NCI-H1694 (cell line): ENCODE measurements at places on chromosomes 2 and 18.

GRCh38 chr2:188580738-188581137 is 289.1 kb downstream of the GULP1 start:
- DNase-seq: no peak

GRCh38 chr2:229901819-229902218 is 20.0 kb downstream of the TRIP12 start:
- no peak for DNase-seq

DNA sequence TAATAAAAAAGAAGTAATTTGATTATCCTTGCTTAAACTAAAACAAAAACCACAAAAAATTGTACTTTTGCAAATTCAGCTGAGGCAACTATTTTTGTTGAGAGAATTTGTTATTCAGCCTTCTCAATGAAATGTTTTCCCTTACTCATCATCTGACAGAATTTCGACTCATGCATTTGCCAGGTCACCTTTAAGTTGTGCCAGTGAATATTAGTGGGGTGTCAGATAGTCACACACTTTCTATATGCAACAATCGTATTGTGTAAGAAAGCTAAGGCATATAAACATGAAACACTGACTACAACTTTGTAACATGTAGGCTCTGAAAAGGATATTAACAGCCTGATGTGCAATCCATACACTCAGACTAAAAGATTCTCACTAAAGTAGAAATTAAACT is 1653.1 kb upstream of the SLC39A10 start:
- no peak for DNase-seq

GRCh38 chr2:175195012-175195411 is 13.5 kb upstream of the ATP5MC3 start:
- DNase-seq: no peak

DNA sequence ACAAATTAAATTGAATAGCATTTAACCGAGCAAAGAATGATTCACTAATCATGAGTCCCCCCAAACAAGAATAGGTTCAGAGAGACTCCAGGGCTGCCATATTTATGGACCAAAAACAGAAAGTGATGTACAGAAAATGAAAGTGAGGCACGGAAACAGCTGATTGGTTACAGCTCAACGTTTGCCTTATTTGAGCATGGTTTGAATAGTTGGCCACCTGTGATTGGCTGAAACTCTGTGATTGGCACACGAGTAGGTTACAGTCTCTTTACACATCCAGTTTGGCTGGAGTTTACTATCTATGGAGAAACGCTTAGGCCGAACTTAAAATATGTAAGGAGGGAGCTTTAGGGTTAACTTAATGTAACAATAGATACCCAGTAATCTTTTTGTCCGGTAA is 27.0 kb upstream of the DPYSL5 start:
- DNase-seq: no peak

GRCh38 chr2:97761192-97761591 is 47.8 kb downstream of the ZAP70 start:
- DNase-seq: no peak

DNA sequence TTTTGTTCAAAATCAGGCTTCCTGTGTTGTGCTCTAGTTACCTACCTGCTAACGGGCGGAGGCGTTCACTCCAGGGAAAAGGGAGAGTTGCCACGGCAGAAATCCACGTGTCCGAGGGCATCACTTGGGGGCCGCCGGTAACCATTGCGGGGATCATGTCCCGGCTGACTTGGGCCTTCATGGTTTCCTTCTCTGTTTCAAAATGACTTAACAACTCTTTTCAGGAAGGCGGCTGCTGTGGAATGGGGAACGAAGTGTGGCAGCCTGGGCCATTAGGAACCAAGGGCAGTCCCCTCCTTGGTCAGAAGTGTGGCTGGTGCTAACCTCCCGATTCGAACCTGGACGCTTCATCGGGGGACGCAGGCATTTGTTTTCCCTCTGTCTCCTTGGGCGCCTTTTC is 56.8 kb downstream of the INPP5D start:
- no peak for DNase-seq

GRCh38 chr2:214881647-214882202 is 72.2 kb upstream of the BARD1 start:
- no peak for DNase-seq

DNA sequence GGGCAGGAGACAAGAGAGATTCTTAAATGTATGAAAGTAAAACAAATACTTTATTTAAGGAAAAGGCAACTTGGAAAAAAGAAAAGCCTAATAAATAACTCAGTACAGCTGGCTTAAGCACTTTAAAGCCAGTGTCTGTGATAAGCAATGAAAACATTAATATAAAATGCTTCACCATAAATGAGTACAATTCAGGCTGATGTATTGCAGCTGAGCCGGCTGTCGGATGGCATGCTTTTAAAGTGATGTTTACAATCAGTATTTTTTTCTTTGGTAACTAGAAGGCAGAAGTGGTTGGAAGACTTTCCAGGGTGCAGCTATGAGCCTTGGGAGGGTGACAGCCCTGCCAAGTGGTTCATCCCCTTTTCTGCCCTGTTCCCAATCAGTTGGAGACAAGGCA is 58.7 kb upstream of the CELF4 start:
- DNase-seq: no peak

GRCh38 chr2:70907130-70908057 is 28.3 kb upstream of the ATP6V1B1 start:
- no peak for DNase-seq

DNA sequence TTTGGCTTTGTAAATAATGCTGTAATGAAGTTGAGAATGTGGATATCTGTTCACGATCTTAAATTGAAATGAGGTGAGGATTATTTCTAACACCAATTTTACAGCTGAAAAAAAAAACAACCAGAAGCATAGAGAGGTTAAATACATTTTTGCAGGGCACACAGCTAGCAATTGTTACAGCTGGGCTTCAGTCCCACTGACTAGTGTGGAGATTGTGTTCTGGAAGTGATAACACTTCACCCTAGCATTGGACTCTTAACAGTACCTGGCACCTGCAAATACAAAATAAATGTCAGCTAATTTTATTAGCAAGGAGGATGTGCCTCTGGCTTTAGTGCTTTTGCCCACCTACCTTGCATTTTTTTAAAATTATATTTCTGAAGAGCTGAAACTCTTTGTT is 28.8 kb downstream of the CAVIN2 start:
- no peak for DNase-seq

DNA sequence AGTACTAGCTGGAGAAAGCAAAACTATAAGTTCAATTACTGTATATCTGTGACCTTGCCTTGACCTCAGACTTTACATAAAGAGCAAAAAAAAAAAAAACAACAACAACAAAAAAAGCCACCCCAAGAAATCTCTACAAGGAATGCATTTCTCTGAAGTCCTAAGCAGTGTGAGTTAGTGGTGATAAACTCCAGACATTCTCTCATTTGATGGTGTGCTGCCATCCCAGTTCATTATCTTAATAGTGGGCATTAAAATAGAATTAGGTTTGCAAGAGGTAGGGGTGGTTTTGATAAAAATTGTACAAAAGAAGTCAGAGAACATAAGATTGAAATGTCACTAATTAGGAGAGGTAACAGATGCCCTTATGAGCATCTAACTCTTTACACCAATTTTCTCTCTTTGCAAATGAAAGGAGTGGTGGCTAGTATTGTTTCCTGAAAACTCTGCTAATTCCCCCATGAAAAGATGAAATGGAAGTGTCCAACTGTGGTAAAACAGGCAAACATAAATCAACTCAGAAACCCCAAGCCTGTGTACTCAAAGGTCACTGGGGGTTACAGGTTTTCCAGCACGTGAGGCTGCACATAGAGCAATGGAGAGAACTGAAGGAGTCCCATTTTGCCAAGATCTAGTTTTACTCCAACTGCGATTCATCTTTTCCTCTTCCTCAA is 131.9 kb downstream of the MEIS1 start:
- no peak for DNase-seq

- DNase-seq: no peak
Measured at GRCh38 chr2:226429476-226429875, 370.1 kb downstream of the IRS1 start.

DNA sequence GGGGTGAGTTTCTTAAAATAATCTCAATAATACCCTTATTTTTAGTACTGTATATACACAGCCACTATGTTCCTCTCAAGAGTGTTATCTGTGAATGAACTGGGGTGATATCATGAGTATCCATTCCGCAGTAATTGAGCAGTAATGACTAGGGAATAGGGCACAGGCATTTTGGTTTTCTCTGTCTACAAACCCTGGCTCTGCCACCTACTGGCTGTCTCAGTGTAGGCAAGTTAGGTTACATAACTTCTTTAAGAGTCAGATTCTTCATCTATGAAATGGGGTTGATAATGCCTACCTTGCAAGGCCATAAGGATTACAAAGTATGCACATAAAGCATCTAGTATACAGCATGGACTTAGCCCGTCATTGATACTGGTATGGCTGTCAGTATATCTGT is 555.8 kb downstream of the NRXN1 start:
- DNase-seq: no peak

- DNase-seq: no peak
Measured at GRCh38 chr2:118145207-118145606, 56.9 kb downstream of the INSIG2 start.

- DNase-seq: no peak
Measured at GRCh38 chr2:175832866-175833265, 169.2 kb downstream of the LNPK start.

DNA sequence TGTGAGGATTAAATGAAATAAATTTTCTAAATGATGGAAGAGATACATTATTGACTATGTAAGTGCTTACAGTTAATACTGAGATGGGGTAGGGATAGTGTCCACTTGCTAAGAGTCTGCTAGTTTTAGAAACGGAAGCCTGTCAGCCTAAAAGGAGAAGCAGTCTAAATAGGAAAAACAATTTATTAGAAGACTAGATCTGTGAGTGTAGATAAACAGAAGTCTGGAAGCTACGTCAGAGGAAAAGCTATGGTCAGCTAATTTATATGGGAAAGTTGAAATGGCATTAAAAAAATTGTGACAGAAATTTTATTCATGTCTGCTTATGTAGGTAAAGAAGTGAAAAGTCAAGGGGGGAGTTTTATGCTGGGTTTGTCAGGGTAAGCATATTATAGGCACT is 1338.4 kb upstream of the CHAC2 start:
- no peak for DNase-seq

DNA sequence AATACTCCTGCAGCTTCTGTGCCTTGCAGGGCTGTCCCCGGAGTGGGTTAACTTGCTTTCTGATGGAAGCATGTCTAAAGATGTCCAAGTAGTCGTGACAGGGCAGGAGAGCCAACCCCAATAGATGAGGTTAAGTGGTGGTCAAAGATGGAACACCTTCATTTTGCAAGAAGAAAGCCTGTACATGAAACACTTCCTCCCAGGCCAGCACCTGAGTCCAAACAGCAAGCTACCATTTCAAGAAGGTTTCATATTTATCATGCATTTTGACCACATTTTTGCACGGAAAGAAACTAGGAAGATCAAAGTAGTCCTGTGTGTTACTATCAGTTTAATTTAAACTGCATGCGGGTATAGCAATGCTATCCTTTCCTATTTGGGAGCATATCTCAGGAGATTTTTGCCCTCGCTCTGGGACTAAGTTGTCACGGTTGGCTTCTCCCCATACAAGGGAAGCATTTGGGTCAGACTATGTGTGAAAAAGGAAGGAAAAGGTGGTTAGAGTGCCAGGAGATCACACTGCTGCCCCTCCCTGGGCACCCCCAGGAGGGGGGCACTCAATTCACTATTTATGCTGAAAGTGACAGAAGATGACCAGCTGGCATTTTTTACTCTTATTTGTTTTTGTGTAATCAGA is 187.6 kb downstream of the ZNF521 start:
- no peak for DNase-seq

DNA sequence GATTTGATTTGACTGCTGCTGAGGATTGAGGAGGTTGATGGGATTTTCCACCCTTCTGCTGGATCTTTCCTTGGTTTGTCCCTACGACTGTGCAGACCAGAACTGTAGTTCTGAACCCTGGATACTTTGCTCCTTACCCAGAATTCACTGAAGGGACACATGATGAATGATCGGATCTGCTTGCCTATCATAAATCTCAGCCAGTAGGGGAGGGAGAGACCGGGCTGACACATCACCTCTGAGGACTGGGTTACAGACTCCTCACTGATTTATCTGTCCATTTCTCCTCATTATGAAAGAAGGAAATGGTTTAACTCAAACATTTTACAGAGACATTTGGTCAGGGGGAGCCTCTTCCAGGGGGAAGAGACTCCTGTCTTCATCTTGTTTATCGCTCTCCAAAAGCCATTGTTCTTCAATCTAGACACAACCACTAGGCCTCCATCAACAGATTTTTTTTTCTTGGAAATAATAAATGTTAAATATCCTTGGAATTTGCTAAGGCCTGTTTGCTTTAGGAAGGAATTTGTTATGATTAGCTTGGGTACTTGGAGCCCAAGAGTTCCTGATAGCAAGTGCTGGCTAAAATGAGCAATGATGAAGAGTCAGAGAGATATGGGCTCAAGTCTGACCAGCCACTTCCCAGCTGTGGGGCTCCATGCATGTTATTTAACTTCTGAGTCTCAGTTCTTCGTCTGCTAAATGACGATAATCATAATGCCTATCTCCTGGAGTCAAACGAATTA is 925.5 kb downstream of the SLC4A3 start:
- DNase-seq: no peak

GRCh38 chr2:169815849-169816248 is 8.9 kb downstream of the METTL5 start:
- no peak for DNase-seq

- no peak for DNase-seq
Measured at GRCh38 chr18:74243127-74243526, 48.6 kb downstream of the CYB5A start.

DNA sequence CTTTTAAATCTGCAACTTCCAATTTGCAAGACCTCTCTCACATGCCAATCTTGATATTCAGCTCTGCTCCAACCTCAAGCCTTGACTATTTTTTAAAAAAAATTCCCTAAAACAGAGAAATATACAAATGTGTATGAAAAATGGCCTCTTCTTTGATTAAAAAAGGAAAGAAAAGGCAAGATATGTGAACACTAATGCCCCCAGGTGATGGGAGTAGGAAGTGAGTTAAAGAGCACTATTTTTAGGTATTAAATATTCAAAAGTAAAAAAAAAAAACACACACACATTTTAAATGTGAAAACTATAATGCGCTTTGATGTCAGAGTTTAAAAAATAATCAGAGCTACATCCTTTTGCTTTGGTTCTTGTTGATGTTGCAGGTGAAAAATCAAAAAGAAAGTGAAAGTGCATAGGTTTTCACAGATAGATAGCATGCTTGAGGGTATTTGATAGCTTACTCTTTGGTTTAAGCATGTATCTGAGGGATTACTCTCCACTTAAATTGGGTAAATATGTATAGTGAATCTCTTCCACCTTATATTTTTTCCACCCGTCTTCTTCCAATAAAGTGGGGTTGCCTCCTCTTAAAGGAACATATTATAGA is 406.0 kb upstream of the POU3F3 start:
- DNase-seq: no peak

- no peak for DNase-seq
Measured at GRCh38 chr2:13000664-13001363, 284.1 kb downstream of the TRIB2 start.

DNA sequence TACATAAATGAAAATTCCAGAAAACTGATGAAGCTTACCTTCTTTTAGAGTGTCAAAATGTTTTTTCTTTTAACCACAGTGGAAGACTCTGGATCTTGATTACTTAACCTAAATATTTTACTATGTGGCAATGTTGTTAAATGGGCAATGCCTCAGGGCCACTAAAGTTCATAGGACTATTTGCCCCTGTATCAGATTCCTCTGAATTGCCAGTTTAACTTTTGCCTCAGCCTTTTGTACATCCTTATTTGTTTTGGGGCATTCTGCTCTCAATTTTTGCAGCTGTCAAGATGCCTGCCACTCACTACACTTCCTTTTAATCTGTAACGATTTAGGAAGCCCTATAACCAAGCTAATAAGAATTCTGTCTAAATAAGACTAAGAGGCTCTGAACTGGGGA is 31.7 kb upstream of the SERTAD2 start:
- DNase-seq: no peak
